BJ (cell line): ENCODE measurements at places on chromosomes 5 and 9.
A peak's percentile ranks its signal among the peaks of the same experiment; 100 is the strongest.

DNA sequence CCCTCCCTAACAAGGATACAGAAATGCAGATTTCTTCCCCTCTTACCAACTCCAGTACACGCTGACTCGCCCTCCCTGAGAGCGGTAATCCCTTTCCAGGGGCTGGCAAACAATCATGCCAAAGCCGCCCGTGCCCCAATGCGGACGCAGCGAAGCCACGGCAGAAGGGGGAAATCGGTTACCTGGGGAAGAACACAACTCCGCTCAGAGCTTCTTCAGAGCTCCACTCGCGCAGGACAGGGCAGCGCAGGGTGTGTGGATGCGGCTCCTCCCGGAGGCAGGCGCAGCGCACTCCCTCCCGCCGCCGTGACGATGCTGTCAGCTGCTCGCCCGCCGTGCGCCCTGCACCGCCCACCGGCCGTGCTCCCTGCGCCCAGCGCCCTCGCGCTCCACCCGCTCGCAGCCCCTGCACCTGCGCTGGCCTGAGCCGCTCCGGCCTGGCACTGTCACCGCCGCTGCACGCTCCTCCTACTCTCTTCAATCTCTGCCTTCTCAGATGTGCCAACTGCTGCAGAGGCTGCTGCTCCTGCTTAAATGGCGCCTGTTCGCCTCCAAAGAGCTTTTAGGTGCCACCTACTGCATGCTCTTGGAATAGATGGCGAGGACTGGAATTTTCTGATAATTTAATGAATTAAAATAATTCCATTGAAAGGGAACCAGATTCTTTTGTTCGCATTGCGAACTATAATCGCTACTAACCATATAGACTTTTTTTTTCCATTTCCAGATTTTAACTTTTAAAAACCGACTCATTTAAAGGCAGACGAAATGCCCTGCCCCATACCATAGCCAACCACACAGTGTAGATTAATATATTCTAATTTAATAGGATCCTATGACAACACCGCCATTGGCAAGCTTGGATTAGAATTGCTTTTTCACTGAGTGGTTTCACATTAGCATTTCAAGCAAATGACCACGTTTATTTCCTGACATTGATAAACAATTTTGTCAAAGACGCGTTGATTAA lies at the start of gene DIRAS2:
TSS of gene DIRAS2 (minus strand) at position 255 of the 970 bp plus-strand sequence. CDS start 28,997 bp downstream, outside the sequence.
- DNase-seq: no peak

- DNase-seq: no peak
Measured at GRCh38 chr9:124429530-124429867, 14.3 kb upstream of the PSMB7 start.

DNA sequence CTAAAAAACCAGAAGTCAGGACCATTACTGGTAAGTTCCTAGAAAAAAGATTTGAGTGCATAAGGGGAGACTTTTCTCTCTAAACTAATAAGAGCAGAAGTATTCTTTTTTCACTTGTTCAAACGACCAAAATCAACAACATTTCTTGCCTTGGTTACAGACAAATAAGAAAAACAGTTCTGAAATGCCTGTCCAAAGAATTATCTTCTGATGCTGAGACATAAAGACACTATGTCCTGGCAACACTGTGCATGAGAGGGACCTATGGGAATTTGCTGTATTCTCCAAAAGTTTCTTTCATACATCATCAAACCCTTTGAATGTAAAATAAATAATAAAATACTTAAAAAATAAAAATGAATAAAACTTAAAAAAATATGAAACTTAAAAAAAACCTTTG lies 50.4 kb downstream of the ZNF474 start:
- no peak for DNase-seq

GRCh38 chr9:112917987-112918362 lies 27.3 kb upstream of the SLC46A2 start:
- no peak for DNase-seq

- no peak for DNase-seq
Measured at GRCh38 chr9:131477367-131477766, 25.4 kb upstream of the POMT1 start.

DNA sequence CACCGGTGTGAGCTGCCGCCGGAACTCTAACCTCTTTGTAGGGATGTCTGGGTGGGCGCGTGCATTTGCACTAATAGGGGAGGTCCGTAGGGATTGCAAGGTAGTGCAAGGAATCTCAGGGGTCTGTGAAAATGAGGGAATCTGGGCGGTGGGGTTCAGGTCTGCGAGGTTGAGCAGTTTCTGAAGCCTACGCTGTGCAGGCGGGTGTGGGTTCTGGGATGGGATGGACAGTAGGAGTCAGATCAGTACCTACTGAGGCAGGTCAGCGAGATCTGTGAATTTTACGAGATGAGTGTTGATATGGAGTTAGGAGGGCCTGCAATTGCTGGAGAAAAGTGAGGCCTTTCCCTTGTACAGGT lies 856 bp upstream of the ATOSB start:
- no peak for DNase-seq

GRCh38 chr5:61563401-61563800 lies 231.3 kb downstream of the ZSWIM6 start:
- no peak for DNase-seq

DNA sequence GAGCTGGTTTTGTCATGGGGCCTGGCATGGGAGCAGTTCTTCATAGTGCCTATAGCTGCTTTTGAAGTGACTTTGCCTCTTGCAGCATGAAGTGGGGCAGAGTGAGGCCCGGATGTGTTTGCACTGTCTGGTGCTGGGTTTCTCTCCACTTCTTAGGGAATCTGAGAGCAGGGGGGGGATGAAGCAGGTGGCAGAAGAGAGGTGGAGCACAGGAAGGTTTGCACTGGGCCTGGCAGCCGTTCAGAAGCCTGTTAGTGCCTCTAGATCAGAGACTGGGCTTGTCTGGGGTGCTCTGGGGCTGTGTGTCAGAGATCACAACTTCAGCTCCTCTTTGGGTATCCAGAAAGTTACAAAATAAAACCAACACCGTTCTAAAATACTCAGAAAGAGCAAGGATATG lies 18.4 kb downstream of the USP20 start:
- no peak for DNase-seq

- peak; percentile 65 for DNase-seq
Measured at GRCh38 chr9:121598167-121598964, 53.1 kb upstream of the DAB2IP start.
